ENCODE measurements at places on chromosomes 13 and 19.

DNA sequence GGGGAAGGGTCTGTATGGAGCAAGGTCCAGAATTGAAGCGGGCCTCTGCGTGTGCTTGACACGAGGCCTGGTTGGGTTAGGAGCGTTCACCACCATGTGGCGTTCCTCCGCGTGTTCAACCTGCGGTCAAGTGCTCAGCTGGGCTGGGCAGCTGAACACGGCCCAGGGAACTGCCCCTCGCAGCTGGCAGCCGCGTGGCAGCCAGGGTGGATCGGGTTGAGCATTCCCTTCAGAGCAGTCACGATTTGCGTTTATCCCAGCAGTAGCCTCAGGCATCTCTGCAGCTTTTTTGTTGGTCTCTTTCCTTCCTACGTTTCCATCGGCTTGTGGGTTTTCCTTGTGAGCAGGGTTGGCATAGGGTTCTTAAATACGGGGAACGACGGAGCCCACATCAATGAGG, 28.7 kb upstream of the F2RL3 start:
- no peak for DNase-seq

- no peak for DNase-seq
Observed at GRCh38 chr13:21576426-21576825, 27.5 kb downstream of the MICU2 start.

DNA sequence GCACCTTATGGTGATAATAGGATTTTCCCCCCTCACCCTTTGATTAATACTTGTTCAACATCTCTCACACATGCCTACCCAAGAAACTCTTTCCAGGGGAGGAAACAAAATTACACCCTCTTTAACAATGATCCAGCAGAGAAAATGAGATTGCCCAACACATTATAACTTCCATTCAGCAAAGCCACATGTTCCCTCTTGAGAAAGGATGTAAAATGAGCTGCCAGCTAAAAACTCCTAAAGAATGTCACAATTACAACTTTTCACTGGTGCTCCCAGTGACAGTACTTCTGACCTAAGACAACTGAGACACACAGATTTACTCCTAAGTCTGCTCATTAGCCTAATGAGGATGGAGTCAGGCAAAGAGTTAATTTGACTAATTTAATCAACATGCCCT, 621.4 kb downstream of the DIAPH3 start:
- DNase-seq = no peak

DNA sequence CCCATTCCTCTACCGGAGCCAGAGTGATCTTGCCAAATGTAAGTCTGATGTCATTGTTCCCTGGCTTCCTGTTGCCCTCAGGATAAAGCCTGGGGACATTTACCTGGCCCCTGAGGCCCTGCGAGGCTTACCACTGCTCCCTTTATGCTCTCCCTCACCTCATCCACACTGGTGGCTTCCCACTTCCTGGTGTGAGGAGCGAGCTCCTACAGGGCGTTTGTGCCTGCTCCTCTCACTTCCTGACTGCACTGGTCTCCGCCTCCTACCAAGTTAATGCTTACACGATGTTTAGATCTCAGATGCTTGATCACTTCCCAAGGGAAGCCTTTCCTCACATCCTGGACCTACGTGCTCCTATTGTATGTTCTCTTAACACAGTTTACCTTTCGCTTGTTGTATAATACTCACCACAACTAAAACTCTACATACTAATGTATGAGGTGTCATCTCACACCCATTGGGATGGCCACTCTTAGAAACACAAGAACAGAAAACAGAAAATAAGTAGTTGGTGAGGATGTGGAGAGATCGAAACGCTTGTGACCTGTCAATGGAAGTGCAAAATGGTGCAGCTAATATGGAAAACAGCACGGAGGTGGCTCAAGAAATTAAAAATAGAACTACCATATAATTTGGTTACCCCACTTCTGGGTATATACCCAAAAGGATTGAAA, 177.6 kb downstream of the SHISA2 start:
- no peak for DNase-seq

DNA sequence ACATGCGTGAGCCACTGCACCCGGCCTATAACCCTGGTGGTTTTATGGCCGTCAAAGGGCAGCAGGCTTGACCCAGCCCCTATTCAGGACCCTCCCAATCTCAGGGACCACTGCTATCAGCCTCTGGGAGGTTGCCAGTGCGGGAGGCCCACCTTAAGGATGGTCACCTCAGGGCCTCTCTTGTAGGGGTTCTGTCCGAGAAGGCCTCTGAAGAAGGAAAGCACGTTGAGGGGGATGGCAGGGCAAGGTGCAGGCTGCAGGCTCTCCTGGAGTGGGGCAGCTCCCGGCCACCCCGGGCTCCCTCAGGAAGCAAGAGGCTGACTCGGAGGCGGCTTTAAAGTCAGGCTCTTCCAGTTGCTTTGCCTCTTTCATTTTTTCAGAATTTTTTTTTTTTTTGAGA, 6.0 kb upstream of the GRTP1 start:
- no peak for DNase-seq

GRCh38 chr19:42108527-42109389, 23.5 kb downstream of the POU2F2 start:
- peak; percentile 58 for DNase-seq

DNA sequence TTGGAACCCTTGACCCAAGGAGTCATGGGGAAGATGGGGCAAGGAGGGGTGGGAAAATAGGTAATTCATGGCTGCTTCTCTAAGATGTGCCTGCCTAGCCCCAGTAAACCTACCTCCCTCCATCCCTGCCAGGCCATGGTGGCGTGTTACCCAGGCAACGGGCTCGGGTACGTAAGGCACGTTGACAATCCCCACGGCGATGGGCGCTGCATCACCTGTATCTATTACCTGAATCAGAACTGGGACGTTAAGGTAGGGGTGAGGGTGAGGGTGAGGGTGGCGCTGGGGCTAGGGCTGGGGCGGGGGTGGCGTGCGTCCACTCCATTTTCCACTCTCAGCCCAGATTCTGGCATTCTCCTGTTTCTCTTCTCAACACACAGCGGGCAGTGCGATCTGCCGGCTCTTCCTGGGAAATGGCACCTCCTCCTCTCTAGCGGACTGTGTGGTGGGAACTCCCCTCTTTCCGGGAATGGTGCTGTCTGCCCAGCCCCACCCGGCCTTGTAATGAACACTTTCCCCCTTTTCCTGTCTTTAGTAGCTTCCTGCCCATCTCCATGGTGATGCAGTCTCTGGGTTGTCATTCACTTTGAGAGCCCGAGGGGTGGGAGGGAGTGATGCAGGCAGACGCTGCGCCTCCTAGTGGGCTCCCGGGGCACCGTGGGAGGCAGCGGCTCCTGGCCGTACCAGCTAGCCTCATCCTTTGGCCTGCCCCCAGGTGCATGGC, 7.6 kb downstream of the EGLN2 start:
- peak; percentile 96 for DNase-seq

GRCh38 chr13:98187965-98188261, 10.8 kb upstream of the RNF113B start:
- DNase-seq = no peak

GRCh38 chr13:41802684-41803444, 158.0 kb downstream of the VWA8 start:
- no peak for DNase-seq

DNA sequence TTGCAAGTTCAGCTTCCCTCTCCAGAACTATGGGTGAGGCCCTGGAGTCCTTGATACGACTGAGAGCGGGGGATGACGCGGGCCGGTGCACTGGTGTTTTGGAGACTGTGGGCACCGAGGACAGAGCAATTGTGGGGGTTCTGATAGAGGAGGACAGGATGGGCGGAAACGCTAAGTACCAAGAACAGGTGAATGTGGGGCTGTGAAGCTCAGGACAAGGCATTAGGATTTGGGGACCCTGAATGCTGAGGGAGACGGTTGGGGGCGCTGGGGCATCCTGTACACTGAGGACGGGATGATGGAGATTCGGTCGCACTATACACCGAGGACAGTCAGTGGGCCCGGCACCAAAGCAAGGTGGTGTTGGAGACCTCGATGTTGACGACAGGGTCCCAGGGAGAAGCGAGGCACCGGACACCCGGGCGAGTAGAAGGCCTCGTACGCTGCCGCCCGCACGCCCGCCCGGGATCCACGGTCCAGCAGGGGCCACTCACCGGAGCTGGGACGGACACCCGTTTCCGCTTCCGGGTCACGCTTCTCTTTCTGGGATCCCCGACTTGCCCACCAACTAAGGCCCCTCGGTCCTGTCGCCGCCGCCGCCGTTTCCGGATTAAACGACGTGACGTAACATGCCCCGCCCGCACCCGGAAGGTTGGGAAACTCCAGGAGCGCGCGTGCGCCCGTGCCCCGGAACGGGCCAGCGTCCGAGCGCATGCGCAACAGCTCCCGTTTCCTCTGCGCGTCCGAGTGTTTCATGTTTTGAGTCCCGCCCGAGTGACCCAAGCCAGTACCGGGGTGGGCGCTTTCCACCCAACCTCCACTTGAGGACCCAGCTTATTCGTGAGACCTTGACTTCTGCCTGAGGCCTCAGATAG, at the start of gene CHMP2A:
CHMP2A (minus strand) TSS at position 612 of the 875 bp plus-strand sequence. CDS start 893 bp downstream, outside the sequence.
- peak; percentile 97 for DNase-seq

DNA sequence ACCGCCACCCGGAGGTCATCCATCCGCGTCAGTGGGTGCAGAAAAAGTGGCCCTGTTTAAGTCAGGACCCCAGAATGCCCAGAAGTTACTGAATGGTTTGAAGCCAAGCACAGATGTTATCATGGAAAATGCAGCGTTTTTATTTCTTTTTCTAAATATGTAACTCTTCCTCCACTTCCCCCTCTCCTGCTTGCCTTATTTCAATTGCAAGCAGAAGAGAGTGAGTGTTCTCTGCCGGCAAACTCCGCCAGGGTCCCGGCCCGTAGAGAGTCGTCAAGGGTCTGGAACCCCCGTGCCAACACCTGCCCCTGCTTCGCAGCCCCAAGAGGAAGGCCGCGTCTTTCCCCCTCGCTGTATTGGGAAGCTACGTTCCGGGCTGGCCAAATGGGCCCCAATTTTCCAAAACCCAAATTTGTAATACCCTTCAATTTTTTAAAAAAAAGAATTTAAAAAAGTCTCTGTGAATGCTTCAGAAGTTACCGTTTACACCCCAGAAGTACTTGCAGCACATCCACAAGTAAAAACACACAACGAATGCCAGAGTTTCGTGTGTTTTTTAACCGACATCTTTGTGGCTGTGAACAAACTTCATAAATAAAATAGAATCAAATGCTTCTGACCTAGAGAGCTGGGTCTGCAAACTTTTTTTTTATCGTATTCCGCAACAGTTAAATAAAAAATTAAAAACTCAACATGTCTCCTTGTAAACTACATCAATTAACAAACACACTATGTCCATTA, 712 bp upstream of the PDX1 start:
- no peak for DNase-seq

DNA sequence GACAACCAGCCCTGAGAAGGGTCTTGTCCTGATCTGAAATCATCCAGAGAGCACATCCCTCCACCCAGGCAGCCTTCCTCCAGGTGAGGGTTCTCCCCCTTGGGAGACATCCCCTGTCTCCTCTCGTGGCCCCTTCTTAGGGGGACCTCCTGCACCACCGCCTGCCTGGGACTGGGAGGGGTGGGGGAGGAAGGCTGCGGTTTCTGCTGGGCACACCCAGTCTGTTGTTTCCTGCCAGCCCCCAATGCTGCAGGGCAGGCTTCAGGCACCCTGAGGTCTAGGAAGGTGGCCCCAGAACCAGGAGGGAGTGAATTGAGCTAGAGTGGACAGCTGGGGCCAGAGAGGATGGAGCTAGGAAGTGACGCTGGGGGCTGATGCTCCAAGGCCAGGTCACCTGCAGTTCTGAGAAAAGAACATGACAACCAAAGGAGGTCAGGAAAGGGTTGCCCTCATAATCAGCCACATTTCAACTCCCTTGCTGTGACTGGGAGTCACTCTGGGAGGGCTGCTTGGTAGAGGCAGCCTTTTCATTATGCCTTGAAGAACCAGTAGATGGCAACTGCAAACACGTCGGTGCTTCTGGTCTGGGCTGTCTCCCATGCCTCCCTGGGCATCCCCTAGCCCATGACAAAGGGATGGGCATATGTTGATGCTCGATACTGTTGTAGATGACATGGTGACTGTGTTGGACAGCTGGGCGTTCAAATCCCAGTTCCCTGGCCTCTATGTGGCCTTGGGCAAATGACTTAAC, 1.4 kb downstream of the ARHGEF18 start:
- DNase-seq = no peak

Data from renal pelvis (tissue), 12 donors.